Kidney (tissue), 22 donors: ENCODE measurements at places on chromosomes 4 and X.

- DNase-seq, result no peak
Measured at GRCh38 chr4:67721770-67722597, 21.0 kb upstream of the UBA6 start.

DNA sequence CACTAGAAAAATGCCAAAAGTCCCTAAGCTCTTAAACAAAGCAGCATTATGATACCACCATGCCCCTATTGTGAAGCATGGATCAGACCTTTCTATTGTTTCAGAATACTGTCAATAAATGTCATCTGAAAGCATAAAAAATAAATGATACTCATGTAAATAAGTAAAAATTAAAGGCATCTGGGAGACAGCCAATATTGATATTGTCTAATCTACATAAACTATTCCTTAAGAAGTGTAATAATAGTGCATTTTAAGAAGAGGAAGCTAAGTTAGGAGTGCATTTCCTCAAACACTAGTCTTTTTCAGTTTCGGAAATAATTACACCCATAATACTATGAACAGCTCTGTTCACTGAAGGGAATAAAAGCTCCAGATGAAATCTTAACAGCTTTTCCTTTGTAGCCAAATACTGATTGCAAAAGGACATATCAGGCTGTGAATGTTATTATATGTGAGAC lies 181.6 kb downstream of the SPOCK3 start:
- DNase-seq, result peak; percentile 7

DNA sequence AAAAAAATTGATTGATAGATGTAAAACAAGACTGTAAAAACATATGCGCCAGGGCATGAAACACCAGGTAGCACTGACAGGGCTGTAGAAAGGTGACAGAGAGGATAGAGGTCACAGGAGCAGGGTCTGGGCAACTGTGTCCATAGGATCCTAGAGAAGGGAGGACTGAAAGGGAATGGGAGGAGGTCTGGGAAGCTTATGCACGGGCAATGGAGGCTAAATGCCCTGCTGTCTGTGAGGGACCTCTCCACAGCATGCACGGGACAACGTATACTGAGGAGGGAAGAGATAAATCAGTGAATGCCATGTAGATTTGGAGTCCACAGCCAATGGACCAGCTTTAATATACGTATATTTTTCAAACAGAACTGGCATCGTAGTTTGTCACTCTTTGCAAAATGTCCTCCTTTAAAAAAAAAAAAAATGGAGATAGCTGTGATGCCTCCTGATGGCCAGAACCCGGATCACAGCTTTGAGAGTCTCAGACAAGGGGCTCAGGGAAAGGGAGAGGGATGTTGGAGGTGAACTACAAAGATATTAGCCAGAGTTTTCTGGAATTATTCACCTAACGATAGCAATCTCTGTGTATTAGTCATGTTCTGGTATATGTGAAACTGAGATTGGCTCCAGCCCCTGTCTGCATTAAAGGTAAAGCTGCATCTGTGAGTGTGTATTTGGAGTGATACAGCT lies 16.0 kb downstream of the RAB40A start:
- DNase-seq, result no peak

DNA sequence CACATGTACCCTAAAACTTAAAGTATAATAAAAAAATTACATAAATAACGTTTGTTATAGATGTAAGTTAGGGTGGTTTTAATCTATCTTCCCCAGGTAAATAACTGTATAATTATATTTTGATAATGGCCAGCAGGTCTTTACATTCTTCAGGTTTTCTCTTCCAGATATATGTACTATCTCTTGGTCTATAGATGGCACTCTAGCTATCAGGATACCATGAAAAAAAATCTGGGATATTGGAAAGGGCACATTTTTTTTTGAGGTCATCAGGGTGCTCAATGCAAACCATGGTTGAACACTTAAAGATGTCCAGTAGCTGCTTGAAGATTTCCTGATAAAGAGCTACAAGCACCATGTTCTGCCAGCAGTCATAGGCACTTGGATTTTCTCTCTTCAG lies 15.6 kb upstream of the ADH4 start:
- no peak for DNase-seq

- DNase-seq, result no peak
Measured at GRCh38 chr4:115355329-115355728, 241.9 kb upstream of the NDST4 start.

DNA sequence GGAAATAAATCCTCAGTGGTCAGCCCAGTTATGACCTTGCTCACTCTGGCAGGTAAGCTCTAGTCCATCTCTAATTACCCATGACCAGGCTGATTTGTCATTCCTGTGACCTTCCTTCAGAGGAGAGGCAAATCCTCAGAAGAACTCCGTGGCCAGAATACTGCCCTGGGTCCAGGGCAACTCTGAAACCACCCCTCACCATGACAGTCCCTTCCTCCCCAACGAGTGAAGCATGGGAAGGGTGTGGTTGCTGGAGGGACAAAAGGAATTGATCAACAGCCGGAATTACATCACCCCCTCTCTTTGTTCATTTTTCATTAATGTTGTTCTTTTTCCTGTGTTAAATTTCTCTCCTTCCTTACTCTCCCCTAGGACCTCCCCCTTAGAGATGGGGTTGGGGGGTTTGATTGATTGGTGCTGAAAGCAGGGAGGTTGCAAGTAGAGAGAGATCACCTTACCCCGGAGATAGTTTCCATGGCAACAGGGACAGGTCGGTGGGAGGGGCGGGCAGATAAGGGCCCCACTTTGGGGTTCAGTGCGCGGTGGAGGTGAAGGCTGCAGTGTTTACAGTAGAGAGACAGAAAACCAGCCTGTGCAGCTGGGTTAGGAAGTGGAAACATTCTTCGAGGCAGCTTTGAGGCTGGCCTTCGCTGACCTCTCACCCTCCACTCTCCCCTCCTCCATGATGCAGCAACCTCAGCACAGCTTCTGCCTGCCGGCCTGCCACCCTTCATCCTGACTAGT lies 647.4 kb downstream of the BCOR start:
- no peak for DNase-seq

GRCh38 chr4:144621681-144622080 lies 24.3 kb upstream of the HHIP start:
- no peak for DNase-seq

DNA sequence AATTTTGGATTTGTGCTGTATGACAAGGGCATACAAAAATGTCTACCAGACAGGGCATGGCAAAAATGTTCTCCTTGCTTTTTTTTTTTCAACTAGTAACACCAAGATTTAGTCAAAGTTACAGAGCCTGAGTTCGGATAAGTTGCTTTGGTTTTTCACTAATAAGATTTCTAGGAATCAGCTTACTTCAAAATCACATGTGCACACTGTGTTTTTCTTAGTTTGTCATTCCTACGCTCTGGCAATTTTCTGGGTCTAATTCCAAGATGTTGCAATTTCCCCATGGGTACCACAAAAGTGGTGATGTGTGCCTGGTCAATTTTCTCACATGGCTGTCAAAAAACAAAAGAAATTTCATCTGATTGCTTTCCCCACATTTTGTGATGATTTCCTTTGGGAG lies 6.3 kb downstream of the C1QTNF7 start:
- no peak for DNase-seq

GRCh38 chr4:4425119-4425690 lies 38.3 kb downstream of the NSG1 start:
- no peak for DNase-seq

DNA sequence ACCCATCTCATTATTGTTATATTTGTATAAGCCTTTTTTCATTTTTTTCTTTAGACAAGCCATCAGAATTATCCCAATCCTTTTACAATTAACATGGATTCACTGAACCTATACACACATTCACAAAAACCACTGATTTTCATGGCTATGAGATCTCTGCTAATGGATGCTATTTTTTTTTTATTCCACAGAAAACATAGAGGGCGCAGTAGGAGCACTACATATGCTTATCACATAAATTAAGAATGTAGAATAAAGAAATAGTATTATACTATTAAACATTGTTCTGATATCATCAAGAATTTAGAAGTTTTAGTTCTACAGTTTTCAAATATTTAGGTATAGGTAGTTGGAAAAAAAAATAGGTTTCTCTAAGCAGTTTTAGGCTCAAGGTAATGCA lies 1477.4 kb downstream of the ARAP2 start:
- DNase-seq, result no peak

DNA sequence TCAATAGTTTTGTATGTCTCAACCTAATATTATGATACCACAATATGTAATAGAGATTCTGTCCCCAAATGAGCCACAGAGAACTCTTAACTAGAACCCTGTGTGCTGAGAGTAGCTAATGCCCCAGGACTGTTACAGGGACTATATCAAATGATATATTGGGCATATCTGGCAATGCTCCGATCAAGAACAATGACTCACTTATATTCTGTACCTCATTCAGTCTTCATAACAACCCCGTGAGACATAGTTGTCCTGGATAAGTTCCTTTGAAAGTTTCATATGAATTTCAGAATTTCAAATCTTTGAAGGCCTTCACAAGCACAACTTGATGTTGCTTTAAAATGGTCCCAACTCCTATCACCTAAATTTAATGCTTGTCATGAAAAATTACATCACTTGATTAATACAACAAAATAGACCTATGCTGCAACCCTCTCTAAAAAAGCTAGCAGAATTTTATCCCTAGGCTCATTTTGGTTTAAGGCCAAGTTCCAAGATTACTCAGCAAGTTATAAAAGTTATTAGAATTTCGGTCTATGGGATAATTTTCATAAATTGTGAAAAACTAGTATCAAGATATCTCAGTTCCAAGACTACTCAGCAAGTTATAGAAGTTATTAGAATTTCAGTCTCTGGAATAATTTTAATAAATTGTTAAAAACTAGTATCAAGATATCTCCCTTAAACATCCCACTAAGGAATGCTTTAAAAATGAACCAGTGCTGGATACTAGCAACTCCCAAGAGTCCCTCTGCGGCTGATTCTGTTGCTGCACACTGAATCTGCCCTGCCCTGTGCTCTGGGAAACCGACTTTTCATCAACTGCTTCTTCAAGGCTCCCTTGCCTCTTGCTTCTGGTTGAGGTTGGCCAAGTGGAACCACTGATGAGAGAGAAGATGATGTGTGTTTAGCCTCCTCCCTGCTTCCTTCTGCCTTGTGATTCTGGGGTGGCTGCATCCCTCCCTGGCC lies 6.0 kb upstream of the ANXA3 start:
- DNase-seq, result no peak

DNA sequence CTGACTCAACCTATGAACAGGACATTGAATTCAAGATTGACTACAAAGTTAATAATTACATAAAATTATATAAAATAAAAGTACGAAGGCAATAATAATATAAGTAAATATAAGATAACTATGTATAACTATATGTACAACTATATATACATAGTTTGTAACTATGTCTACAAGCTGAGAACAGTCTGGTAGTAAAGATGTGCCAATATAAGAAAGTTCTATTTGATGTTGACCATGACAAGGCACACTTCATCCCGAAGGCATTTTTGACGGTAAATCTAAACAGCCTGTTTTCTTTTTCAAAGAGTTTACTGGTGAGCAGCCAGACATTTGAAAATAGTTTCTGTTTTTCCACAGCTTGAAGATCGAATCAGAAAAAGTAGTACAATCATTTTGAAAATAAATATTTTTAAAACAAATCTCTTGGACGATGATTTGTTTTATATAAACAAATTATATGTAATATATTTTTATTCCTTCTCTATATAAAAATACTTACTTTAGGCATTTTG lies 112.9 kb downstream of the CEP44 start:
- DNase-seq, result no peak

- no peak for DNase-seq
Measured at GRCh38 chrX:115499112-115499805, 61.7 kb upstream of the PLS3 start.

DNA sequence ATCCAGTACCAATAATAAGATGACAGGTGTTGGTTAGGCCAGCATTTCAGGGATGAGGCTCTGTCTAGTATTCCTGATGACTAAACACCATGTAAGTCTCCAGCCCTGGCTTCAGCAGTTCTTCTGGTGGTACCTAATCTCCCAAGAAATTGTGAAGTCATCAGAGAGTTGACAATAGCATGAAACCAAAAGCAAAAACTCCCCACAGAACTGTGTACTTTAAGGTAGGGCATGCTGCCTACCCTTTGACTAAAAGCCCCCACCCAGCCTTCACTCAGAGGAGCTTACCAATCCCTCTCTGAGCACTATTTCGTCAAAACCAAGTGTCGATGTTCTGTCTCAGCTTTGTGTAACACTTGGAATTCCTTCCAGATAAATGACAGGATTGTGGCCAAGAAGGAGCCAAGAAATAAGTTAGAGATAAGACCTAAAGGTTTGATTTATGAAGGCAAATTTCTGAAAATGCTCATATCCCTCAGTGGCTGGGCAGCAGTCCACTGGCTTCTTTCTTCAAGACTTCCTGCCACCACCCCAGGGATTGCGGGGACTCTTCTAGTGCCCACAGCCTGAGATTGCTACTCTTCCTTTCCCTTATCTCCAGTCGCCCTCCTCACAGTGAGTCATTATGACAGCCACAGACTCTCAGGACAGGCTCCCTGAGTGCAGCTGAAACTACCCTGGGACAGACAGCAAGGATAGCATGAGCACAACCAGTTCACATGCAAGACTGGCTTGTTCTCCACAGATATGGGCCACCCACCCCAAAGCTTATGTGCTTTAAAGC lies 67.3 kb upstream of the LHFPL1 start:
- DNase-seq, result no peak

DNA sequence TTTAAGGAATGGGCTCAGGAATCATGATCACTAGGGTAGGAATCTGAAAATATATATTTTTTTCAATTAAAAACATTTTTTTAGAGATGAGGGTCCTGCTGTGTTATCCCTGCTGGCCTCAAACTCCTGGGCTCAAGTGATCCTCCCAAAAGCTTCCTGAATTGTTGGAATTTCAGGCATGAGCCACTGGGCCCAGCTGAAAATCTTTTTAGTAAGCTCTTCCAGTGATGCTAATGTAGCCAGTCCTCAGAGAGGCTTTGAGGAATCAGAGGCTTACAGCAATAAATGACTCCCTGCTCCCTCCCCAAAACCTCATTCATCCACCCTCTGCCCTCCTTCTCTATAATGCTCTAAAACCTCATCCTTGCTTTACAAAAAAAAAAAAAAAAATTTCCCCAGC lies 129.5 kb downstream of the ZIC3 start:
- no peak for DNase-seq

GRCh38 chr4:15063341-15063740 lies 61.1 kb downstream of the CPEB2 start:
- no peak for DNase-seq

DNA sequence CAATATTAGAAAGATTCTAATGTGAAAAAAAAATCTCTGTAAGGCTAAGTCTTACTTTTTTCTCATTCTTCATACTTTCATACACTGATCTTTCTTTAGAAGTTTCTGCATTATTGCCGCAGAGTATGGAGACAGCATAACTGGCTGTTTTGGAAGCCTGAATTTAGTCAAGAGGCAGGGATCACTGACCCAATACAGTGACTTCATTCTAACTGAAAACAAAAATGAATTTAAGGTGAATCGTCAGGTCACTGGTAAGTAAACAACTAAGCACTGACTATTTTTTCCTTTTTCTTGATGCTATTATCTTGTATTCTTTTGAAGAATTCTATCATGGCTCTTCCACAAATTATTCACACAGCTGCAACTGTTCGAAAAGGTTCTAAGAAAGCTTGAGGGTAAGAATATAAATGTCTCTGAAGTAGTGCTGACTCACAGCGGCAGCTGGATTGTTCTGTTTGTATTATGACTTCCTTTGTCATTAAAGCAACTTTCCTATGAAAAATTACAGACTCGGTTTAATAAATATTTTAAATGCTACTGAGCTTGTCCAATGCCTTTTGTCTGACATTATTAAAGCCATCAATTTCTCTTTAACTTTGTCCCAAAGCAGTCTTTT lies 609.3 kb downstream of the FSTL5 start:
- no peak for DNase-seq

- no peak for DNase-seq
Measured at GRCh38 chrX:22193851-22194659, 78.7 kb upstream of the CBLL2 start.
